Stimulated activated CD4-positive, alpha-beta T cell treated with anti-CD3 and anti-CD28 coated beads, Interleukin-2, amount 100 ng/mL, for 48 hours (primary cell): ENCODE measurements at places on chromosomes 6 and 20.

- DNase-seq, result peak; percentile 62
These were observed 35.2 kb upstream of the TBC1D22B start for GRCh38 chr6:37222125-37222967.

GRCh38 chr6:73548458-73549446, 27.9 kb upstream of the EEF1A1 start:
- no peak for DNase-seq

DNA sequence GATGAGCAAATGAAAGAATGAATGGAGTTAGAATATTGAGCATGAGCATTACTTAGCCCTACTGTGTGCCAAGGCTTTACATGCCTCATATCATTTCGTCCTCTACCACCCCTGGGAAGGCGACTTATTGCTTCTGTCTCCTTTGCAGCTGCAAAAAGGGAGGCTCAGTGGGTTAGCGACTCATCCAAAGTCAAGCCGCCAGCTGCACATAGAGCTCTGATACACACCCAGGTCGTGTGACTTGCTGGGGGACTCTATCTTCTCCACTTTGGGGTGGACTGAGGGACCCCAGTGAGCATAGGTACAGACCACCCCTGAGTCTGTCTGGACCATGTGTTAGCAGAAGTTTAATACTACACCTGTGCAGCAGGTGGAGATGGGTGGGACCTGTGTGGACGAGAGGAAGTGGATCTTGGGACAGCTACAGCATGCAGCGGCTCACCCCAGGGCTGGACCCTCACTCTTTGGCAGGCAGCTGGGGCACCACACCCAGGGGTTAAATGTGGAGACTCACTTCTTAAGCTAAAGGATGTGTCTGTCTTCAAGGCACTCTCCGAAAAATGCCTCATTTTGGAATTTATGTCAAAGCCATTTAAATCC, 36.2 kb upstream of the ANGPT4 start:
- no peak for DNase-seq

DNA sequence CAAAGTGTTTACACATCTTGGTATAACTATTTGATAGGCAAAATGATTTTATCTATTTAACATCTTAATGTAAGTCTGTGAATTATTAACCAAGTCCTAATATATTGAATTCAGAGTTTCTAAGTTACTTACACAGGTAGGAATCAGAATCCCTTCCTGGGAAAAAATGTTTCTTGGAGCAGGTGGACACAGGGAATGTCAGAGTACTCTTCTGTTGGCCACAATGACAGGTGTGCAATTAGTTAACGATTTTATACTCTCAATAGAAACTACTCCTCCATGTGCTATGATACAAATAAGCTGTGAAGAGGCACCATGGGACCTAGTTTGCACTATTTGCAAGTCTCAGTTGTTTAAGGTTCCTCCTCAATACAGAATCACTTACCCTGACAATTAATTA, 821 bp upstream of the TAAR5 start:
- DNase-seq, result no peak

- no peak for DNase-seq
These were observed 23.3 kb upstream of the CRIP3 start for GRCh38 chr6:43331891-43332290.

GRCh38 chr6:93584300-93584699, 164.9 kb upstream of the EPHA7 start:
- DNase-seq, result no peak

- no peak for DNase-seq
These were observed 100.2 kb downstream of the PRKN start for GRCh38 chr6:162627362-162627761.

DNA sequence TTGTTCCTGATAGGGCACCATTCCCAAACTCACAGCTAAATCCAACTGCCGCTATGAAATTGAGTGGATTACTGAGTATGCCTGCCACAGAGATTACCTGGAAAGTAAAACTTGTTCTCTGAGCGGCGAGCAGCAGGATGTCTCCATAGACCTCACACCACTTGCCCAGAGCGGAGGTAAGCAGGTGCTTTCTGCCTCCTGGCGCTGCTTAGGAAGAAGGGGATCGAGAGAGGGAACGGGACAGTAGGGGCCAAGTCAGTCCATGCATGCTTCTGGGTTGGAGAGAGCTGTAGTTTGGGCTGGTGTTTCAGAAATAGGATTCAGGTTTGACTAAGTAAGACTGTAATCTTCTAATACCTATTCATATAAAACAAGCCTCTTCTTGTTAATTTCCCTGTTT, 63.7 kb downstream of the IGF2R start:
- DNase-seq, result no peak

- no peak for DNase-seq
These were observed 668.2 kb downstream of the DHX35 start for GRCh38 chr20:39630215-39630908.
